ENCODE measurements at places on chromosomes 1 and 21.

DNA sequence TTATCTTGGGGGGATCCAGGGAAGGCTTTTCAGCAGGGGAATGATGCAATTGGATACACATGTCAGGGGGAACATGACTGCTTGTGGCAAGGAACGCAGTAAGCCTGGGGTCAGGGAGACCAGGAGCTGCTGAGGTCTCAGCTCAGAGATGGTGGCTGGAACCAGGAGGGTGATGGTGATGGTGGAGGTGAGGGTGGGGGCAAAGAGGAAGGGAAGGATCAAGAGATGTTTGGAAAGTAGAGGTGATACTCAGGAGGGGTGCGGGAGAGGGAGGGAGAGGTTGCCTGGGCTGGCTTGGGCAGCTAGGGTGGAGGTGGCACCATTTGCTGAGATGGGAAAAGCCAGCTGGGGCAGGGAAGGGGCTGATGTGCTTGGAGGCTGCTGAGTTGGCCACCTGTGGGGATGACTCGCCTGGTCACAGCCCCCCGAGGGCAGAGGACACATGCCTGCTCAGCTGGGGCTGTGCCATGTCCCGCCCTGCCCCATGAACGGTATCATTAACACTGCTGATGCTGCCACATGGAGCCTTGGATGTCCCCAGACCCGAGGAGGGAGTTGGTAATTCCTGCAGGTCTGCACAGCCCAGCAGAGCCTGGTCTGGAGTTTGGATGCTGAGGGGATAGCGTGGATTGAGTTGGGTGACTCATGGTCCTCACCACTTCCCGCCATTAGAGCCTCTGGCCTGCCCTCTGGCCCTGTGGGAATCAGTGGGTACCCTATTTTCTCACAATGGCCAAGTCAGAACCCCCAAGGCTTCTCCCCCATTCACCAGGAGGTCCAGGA lies 6.3 kb upstream of the PADI1 start:
- DNase-seq, result no peak

DNA sequence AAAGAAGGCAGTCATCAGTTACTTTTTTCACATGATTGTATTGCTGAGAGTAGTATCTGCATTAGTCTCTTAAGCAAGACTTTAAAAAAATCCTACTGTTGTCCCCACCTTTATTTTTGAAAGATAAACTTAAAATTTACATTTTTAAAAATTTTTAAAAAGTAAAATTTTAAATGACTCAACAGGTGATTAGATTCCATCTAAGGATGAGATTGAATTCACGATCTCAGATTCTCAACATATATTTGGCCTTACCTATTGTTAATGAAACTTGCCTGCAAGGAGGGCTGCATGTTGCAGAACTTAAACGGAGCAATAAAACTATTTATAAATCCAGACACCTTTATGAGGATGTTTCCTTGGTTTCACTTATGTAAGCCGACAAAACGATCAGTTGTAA lies 75.2 kb downstream of the OLFML2B start:
- no peak for DNase-seq

DNA sequence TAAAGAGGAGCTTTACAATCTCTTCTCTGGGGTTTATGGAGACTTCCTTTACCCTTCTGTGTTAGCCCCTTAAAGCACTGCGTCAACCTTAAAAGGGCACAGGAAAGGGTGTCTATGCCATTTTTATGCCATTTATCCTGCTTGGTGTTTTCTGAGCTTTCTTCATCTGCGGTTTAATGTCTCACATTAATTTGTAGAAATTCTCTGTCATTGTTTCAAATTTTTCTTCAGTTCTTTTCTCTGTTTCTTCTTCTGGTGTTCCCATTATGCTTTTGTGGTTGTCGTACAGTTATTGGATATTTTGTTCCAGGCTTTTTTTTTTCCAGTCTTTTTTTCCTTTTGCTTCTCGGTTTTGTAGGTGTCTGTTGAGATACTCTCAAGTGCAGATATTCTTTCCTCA lies 107.9 kb downstream of the OSBPL9 start:
- no peak for DNase-seq

DNA sequence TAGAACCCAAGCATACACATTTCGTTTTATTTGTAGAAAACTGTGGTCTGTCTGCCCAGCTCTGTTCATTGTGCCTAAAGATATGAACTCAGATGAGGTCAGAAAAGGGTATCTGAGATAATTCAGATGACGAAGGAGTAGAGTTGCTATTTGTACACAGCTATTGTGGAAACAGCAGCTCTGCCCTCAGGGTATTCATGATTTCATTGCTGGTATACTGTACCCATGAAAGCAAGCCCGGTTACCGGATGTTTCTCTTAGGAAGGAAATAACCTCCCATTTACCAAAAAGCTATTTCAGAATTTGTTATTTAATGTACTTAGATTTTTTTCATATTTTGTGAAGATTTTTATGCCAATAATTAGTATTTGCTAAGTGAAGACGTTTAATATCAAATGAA lies 37.8 kb downstream of the SMAP2 start:
- DNase-seq, result no peak

- DNase-seq, result no peak
These were observed 748 bp upstream of the NIPAL3 start for GRCh38 chr1:24414775-24415333.

DNA sequence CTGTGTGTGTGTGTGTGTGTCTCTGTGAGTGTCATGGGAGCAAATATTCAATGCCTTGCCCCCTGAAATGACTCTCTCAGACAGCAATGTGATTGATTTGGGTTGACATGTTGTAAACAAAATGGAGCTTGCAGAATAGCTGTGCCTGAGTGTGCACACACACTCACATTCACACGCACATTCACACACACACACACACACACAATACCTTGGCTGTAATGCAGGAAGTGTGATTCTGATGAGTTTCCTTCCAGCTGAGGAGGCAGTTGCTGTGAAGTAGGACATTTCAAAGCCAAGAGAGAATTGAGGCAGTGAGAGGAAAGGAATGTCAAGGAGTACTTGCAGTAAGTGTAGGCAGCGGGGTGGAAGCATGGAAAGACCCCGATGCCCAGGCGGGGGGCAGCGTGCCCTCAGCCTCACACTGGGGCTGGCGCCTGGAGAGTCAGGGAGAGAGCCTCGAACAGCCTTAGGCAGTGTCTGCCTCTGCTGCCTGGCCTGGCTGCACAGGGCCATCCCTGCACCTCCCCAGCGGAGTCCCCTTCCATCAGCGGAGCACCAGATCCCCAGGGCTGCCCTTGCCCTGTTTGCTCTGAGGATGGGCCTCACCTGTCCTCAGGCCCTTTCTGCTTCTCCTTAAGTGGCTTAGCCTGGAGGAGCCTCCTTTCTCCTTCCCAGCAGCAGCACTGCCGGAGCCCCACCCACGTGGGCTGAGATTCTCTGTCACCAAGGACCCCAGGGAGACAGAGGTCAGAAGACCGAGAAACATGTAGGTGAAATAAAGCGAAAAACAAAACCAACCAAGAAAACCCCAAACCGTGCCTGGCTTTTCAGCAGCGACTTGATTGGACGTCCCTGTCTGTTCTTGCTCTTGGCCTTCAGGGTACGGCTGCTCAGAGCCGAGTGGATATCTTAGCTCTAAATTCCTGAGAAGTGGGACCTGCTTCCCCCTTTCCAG lies 9.2 kb downstream of the VASH2 start:
- no peak for DNase-seq

DNA sequence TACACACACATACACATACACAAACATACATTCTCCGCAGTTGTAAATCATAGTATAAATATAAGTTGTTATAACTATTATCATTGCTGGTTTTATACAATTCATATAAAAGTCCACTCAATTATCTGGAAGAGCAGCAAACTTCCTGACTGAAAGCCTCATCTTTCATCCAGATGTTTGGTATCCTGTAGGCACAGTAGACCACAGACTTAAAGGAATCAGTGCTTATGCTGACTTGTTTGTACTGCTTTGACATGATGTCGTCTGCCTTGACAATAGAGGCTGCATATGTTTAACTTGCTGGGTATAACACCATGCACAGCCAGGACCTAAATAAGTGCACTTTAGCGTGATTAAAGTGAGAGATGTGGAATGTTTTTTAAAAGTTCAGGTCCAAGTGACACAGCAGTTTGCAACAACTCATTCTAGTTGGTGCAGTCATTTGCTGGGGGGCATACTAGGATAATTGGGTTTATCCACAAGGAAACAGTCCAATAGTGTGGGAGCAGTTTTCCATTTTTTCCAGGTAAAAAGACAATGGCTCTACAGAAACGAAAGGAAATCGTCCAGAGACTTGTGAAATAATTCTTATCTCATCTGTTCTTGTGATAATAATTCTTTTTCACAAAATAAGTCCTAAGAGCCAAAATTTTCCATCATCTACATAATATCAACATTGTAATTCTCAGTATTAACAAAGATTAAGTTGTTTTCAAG lies 110.3 kb upstream of the TSPAN2 start:
- no peak for DNase-seq

GRCh38 chr1:241870746-241871430 lies 22.9 kb downstream of the EXO1 start:
- no peak for DNase-seq

DNA sequence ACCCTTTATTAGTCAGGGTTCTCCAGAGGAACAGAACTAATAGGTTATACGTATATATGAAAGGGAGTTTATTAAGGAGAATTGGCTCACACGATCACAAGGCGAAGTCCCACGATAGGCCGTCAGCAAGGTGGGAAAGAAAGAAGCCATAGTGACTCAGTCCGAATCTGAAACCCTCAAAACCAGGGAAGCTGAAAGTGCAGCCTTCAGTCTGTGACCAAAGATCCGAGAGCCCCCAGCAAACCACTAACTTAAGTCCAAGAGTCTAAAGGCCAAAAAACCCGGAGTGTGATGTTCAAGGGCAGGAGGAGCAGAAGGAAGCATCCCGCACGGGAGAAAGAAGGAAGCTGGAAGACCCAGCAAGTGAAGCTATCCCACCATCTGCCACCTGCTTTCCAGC lies 9.9 kb downstream of the IFNLR1 start:
- DNase-seq, result no peak

- no peak for DNase-seq
These were observed 211.6 kb upstream of the SAMSN1 start for GRCh38 chr21:14757533-14758327.

- no peak for DNase-seq
These were observed 86.8 kb downstream of the ATP1B1 start for GRCh38 chr1:169193191-169193850.

- DNase-seq, result no peak
These were observed 32.3 kb downstream of the SLC2A1 start for GRCh38 chr1:42926235-42926878.

- no peak for DNase-seq
These were observed 3.8 kb downstream of the UTP25 start for GRCh38 chr1:209831615-209832014.

DNA sequence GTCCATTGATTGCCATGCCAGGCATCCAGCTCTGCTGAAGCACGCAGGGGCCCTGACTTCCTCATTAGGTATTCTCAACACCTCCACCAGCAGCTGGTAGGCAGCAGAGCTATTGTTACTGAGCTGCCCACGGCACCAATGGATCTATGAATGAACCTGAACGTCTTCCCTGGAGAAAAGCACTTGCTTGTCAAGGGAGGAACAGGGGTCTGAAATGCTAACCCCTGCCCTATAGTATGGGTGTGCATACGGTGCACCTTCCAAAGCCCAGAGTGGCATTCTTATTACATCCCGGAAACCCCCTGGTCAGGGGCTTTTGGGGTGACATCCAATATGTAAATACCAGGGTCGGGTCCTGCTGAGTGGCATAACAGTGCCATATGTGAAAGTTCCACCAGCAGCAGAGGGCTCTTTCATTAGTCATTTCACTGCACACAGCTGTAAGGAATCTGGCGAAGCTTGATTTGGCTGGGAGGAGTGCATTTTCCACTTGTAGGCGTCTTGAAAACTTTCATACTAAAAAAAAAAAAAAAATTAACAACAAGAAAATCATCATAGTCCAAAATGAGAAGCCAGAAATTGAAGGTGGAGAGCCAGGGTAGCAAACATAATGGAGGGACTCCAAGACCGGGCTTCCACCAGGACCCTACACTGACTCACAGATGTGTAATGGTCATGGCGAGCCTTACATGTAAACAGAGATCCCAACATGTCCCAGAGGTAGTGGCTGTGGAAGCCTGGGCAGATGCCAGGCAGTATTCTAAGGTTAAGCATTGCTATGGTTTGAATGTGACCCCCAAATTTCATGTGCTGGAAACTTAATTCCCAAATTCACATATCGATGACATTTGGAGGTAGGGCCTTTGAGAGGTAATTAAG lies 58.8 kb upstream of the PRDX6 start:
- no peak for DNase-seq

- no peak for DNase-seq
These were observed 39.0 kb downstream of the OLFM3 start for GRCh38 chr1:101957771-101958170.

- DNase-seq, result no peak
These were observed 407.4 kb downstream of the RWDD3 start for GRCh38 chr1:95641386-95641785.

DNA sequence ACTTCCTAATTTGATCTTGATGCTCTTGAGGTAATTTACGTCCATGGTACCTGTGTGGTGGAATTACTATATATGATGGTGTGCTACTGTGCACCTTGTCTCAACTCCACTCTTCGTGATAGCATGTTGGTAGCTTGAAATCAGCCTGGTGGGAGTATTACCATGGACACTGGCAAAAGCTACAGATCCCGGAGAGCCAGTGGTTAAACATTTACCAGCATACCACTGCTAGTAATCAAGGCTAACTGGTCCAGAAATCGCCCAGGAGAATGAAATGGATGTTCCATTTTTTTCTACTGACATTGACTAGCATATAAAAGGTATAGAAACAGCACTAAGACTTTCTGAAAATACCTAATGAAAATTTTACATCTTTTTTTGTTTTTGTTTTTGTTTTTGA lies 30.6 kb downstream of the ELK4 start:
- no peak for DNase-seq

DNA sequence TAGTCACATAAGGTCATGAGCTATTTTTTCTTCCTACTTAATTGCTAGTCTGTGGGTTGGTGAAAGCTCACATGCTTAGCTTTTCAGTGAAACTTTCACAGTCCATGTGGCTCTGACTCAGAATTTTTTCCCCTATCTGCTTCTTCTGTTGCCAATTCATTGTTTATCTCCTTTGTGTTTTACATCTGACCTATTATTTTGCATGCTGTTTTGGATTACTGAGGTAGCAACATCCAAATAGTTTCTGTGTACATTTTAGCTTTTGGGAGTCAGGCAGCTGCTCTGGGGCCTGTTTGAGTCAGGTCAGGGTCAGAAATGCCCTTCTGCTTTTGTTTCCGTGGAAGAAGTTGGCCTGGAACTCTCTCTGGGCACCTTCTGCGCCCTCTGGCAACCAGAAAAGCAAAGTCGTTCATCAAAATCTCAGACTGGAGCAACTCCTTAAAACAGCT lies 40.0 kb downstream of the ROR1 start:
- no peak for DNase-seq

- no peak for DNase-seq
These were observed 25.5 kb downstream of the EVI5 start for GRCh38 chr1:92759361-92759760.

GRCh38 chr1:55418208-55419000 lies 203.2 kb upstream of the USP24 start:
- no peak for DNase-seq

DNA sequence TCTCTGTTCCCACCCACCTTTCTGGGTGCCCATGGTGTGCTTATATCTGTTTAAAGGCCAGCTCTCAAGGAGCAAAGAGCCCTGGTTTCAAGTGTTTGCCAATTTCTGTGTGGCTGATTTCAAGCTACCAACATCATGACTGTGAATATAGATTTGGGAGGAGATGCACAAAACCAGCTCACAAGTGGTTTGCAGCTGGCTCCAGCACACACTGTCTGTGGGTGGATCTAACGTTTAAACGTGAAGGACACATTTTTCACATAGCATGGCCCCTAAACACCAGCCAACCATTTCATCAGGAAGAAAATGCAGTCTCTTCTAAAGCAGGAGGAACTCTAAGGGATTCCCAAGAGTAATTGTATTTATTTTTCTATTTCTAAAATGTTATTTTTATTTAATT lies 65.2 kb downstream of the FCRL5 start:
- DNase-seq, result no peak

All from stimulated activated CD8-positive, alpha-beta memory T cell treated with anti-CD3 and anti-CD28 coated beads, Interleukin-15, amount 100 ng/mL, for 1 hour (primary cell).